ENCODE measurements at places on chromosomes 16 and 17. TPM values are rescaled to one million over a fixed set of nuclear protein-coding genes. Genes with fewer than 3 reads are reported as not detected.

- no peaks in the 10 kb centered on the region for H3K27me3 ChIP-seq
- no peaks in the 10 kb centered on the region for H3K36me3 ChIP-seq
- DNase-seq, result no peak
- no peak overlapping the region for H3K4me3 ChIP-seq
- H3K4me1 ChIP-seq, result no peaks in the 10 kb centered on the region
Observed at GRCh38 chr17:8362651-8363332, 13.7 kb downstream of the KRABD2 start.

GRCh38 chr17:78131172-78132083 lies 857 bp downstream of the TMC8 start:
- no peaks in the 10 kb centered on the region for H3K27me3 ChIP-seq
- H3K36me3 ChIP-seq, result no peaks in the 10 kb centered on the region
- H3K4me1 ChIP-seq, result peaks cover 49% of the 10 kb centered on the region
- DNase-seq, result peak; percentile 79
- H3K4me3 ChIP-seq, result peak overlapping the region; percentile 52

Gene CCDC200
- total RNA-seq, result not detected

DNA sequence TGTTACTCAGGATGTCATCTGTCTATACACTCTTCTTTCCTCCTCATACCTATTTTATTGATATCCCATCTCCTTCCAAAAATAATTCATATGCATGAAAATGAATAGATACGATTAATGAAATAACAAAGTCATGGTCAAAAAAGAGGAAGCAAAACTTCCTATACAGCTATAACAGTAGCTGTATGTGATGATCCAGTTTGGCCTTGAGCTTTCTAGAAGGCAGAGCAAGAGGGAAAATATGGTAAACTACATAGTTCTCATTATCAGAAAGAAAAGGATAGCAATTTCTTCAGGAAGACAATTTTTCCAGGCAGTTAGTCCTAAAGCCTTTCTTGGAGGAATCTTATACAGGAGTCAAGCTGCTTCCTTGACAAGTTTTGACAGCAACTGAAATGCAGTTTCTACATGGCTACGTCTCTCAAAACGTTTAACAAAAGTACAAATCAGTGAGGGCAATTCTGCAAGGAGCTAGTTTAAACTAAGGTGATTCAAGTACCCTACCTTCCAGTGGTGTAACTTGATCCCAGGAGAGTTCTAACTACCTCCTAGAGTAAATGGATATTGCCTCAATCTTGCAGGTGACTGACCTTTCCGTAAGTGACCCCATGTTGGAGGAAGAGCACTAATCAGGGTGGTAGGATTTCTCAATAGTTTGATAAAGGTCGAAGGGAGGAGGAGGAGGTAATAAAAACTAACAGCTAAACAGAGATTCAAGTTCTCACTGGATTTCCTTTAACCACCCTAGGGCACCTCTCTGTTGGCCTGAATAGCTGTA lies 1.0 kb downstream of the SPAG5 start:
- no peak overlapping the region for H3K27ac ChIP-seq
- peaks cover 6% of the 10 kb centered on the region for H3K4me1 ChIP-seq
- H3K27me3 ChIP-seq, result no peaks in the 10 kb centered on the region
- DNase-seq, result no peak

Gene CACNA1G
- total RNA-seq, result not detected

Measured in upper lobe of right lung (tissue), 1 donor.